Stromal cell of bone marrow (primary cell): ENCODE measurements at places on chromosomes 5 and 9.

- DNase-seq: no peak
Measured at GRCh38 chr5:131810510-131811249, 13.9 kb upstream of the FNIP1 start.

- DNase-seq: peak; percentile 80
Measured at GRCh38 chr5:136810261-136810801, 445.0 kb upstream of the TRPC7 start.

DNA sequence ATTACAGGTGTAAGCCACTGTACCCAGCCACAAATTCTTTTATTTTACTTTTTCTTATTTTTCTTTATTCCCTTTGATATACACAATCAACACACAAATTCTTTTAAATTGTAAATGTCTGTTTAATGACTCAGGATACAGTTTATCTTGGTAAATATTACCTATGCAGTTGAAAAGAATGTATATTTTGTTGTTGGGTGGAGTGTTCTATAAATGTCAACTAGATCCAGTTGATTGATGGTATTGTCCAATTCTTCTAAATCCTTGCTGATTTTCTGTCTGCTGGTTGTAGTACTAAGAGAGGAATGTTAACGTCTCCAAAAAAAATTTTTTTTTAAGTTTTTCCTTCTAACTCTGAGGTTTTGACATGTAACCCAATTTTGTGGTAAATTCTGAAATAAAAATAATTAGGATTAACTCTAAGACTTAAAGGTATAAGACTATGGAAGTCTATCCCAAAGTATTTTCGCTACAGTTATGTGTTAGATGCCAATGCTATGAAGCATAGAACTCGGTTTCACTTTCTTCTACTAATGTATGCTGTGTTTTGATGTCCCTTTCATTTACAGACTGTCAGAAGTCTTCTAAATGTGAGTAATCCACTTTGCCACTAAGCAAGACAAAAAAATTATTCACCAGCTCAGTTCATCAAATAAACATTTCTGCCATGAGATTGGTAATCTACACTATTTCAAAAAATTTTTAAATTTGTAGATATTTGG is 720.2 kb upstream of the C9orf72 start:
- no peak for DNase-seq

- no peak for DNase-seq
Measured at GRCh38 chr5:106801554-106801953, 869.2 kb downstream of the EFNA5 start.

GRCh38 chr9:7095058-7095457 is 337.3 kb downstream of the KDM4C start:
- DNase-seq: no peak

DNA sequence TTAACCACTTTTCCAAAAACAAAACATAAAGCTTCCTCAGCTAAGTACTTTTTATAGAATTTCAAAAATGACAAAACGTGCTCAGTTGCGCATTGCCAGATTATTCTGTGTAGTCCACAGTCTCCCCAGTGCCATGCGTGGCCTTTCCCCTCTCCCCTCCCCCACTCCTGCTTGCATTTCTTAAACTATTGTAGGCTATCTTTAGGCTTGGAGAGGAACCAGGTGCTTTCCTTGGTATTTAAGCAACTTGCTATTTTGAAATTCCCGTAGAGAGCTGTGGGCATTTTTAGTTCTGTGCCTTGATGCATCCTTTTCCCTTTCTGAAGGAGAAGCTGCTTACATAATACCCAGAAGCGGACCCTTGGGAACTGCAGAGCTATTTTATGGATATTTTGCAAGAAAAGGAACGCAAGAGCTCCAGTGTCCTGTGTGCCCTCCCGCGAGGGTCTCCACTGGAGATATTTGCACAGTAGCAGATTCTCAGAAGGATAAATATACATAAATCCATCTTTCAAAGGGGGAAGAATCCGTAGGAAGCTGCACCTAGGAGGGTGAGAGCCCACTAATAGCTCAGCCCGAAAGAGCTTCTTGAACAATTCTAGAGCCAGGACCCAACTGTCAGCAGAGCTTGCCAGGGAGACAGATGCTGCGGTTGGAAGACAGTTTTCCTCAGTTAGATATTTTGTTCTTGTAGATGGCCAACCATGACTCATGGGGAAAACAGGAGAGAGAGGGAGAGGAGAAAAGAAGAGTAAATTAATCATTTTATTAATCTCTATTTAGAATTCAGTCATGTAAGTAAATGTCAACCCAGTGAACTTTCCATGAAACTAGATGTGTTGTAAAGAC is 1298.3 kb upstream of the WWC1 start:
- DNase-seq: no peak

GRCh38 chr5:109739741-109740728 is 50.3 kb downstream of the MAN2A1 start:
- no peak for DNase-seq
